ENCODE measurements at places on chromosomes 13 and 19.

DNA sequence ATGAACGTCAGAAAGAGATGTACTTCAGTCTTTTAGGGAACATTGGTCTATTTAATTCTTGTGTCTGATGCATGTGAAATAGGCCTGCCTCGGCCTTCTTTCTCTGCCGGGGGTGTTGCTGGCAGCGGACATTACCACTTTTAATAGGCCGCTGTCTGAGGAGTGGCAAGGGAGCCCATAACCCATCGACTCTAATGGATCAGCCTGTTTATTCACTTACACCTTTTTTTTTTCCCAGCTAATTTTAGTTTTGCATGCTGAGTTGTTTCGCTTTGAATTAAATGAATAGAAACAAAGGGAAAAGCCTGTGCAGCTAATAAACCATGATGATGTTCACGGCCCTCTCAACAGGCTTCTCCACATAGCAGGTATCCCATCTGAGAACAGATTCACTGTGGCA lies 78.4 kb downstream of the KCTD15 start:
- DNase-seq, result no peak

DNA sequence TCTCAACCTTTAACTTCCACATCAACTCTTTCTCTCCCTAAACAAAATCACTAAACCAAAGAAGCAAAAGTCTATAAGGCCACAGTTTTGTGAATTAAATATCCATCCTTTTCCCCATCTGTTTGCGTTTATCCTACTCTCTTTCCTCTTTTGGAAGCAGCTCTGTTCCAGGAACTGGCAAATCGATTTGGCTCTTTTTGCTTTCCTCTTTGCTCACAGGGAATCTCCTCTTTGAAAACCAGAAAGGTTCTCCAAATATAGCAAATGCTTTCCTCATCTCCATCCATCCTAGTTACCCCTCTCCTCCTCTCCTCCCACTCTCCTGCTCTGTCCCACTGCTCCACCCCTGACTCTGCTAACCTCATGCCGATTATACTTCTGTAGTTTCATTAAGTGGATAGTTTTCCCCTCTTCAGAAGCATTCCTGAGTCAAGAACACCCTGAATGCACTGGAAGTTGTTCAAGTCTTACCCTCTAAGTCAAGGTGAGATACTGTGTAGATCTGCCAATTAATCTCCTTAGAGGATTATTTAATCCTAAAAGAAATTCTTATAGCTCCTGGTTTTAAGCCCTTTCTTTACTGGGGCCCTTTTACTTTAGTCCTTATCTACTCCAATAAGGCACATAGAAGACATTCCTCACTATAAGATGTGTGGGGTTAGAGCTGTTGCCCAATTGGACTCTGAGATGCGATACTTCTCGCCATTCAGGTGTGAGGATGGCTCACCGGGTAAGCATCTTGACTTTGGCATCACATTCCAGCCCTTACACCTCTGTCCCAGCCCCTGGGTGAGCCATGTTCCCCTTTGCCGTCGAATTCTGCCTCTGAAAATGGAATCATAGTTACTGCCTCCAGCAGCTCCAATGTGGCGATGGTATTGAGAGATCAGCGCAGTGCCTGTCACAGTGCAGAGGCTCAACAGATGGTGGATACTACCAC lies 67.6 kb downstream of the COL4A2 start:
- DNase-seq, result no peak

- DNase-seq, result no peak
Measured at GRCh38 chr13:36421447-36421846, 10.8 kb upstream of the CCNA1 start.

DNA sequence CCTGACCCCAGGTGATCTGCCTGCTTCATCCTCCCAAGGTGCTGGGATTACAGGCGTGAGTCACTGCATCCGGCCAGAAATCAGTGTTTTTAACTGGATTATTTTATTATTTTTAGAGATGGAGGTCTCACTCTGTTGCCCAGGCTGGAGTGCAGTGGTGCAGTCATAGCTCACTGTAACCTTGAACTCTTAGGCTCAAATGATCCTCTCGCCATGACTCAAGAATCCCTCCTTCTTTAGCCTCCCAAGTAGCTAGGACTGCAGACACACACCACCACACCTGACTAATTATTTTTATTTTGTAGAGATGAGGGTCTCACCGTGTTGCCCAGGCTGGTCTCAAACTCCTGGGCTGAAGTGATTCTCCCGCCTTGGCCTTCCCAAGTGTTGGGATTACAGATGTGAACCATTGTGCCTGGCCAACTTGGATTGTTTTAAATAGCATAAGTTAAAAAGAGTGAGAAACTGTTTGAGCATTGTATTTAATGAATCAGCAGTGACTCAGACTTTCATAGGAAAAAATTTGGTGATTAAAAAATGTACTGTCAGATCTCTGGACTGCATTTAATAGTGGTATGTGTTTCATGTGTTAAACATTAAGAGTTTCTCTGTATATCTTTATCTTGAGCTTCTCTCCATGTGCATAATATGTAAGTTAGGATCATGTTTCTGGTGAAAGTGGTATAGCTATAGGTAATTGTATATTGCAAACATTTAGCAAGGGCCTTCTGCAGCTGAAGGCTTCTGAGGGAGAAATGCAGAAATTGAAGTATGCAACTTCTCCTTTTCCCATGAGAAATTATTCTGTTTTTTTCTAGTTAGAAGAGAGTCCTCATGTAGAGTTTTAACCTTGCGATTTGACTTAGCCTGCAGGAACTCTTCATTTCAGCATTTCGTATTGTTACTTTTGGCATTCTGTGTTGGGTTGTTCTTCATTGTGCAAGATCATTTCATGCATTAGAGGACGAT lies 121.2 kb downstream of the PCCA start:
- DNase-seq, result peak; percentile 75

GRCh38 chr13:22082030-22082429 lies 411.2 kb downstream of the FGF9 start:
- no peak for DNase-seq

DNA sequence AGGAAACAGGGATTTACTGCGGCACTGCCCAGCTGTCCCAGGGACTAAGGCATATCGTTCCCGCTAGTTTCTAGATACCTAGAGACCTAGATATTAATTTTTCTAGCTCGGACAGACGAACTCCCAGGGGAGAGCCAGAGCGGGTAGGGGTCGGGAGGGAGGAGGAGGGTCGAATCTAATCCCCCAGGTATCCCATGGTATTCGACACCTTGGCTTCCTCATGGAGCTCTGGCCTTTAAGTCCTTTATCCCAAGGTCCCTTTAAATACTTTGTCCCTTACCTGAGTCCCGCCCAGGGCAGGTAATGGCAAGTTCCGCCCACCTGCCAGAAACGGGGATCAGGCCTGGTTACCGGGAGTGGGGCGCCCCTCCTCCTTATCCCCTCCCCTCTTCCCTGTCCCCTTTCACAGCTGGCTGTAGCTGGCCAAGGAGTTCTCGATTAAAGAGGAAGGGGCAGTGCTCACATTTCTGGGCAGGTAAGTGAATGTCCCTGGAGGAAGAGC lies at the start of gene PRRG2:
PRRG2 (plus strand) TSS at position 310 of the 502 bp plus-strand sequence. CDS start 1,904 bp downstream, outside the sequence.
- DNase-seq, result no peak

GRCh38 chr13:111295886-111296285 lies 24.6 kb upstream of the TEX29 start:
- no peak for DNase-seq

GRCh38 chr13:110311443-110312338 lies 4.6 kb downstream of the COL4A2 start:
- DNase-seq, result no peak

DNA sequence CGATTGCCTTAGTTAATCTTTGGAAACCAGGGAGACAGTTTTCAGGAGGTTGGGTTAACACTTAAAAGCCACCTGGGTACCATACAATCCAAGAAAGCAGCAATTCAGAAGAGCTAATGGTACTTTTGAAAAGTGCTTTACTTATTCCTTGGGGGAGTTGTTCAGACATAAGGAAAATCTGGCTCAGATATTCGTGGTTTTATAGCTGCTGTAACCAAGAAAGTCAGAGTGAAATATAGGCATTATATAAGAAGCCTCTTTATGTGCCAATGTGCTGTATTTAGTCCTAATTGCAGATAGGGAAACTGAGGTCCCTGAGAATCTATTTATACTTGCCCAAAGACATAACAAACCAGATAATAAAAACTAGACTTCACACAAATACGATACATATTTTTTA lies 387.5 kb downstream of the COG6 start:
- no peak for DNase-seq

- DNase-seq, result no peak
Measured at GRCh38 chr13:19093369-19093768, 88.3 kb downstream of the TUBA3C start.

DNA sequence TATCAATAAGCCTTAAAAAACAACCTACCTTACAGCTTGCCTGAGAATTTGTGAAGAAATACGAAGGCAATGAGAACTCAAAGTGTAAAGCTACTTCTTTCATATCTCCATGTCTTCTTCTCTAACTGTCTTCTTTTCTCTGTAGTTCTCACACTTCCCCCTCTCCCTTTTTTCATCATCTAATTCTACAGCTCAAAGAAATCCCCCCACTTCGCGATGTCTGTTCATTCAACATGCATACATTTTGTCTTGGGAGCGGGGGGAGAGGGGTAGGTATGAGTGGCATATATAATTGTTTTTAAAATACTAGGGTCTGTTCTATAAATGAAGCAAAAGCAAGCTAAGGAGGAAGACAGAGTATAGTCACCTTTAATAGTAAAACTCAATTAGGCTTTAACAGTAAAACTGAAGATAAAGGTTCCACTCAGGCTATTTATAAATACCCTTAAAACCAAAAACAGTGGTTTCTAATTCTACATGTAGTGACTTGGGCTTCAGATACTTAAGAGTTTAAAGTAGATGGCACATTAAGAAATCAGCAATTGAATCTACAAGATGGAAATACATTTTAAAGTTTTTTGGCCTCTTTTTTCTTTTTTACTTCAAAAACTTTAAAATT lies 106.9 kb downstream of the KLF12 start:
- no peak for DNase-seq

DNA sequence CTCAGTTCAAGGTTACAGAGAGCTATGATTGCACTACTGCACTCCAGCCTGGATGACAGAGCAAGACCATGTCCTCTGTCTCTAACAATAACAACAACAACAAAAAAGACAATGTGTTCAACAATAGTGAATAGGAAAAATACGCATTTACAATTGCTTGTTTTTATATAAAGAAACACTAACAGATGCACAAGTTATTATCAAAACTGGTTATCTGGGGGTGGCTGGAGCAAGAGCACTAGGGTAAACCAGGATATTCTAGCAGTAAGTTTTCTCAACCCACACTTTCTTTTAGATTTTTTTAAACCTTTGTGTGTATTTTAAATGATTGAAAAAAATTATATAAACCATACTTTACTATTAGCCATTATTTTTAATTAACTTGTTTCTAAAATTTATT lies 33.1 kb downstream of the ZNF44 start:
- DNase-seq, result no peak

DNA sequence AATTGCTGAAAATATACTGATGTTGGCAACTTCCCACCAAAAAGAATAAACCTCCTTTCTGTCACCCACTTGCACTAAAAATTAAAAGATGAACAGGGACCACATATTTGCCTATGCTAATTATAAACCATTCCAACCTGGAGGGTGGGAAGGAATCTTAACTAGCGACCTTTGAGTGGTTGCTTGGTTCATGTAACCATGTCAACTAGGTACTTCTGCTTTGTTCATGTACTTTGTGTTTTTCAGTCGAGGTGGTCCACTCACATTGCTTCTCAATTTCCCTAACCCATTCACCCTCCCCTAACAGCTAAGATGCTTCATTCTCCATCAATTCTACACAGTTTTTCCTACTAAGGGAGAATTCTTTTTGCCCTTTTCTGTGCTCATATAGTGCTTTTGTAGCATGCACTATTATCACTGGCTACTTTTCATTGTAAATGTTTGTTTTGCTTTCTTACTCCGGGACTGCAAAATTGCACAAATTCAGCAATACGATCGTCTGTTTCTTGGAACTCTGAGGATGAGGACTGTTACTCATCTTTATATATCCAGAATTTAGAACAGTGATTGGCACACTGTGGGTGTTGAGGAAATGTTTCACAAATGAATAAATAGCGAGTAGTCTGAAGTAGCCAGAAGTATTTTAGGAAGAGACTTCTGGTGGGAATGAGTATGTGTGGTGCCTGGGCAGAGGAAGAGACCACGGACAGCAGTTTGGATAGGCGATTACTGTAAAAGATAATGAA lies 187.5 kb downstream of the GPC6 start:
- no peak for DNase-seq

DNA sequence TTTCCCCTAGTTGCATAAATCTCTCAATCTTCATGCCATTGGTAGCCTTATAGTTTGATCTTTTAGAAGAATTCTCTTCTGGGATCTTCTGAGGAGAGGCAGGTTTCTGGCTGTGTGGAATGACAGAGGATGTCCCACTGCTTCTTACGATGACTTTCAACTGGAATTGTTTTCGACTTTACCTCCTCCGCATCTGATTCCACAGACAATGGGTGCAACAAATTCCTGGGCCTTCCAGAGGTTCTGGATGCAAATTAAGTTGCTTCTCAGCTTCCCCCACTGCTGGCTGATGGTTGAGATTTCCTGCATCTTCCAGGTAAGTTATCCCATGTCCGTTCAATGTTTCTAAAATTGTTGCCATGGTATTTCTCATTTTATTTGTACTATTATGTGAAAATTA lies 142.3 kb upstream of the TSC22D1 start:
- no peak for DNase-seq

DNA sequence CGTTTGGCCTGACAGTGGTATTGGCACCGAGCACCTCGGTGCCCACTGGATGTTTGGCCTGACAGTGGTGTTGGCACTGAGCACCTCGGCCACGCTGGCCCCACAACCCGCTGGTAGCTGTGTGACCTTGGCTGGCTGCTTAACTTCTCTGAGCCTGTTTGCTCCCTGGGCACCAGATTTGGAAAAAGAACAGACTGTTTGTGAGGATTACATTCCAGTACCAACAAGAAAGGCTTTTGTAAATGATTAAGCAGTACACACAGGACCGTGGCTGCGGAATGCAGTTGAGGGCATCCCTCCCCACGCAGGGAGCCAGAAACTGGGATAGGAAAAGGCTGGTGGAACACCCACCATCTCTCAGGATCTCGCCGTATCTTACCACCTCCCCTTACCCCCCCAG lies 31.9 kb downstream of the SLC25A42 start:
- no peak for DNase-seq

DNA sequence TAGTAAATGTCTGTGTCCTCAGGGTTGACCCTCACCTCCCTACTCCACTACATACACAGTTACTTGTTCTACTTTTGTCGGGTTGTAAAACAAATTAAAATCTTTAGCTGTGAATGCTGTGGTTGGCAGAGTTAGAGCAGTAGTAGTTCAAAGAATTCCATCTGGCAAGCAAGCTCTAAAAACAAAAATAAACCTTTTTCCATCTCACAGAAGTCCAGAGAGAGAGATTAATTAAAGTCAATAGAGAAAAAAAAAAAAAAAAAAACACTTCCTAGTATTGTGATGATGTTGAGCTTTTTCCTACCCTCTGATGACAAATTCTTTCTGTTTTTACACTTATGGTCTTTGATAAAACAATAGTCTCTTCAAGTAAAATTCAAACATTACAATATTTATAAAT lies 338.4 kb downstream of the PCDH17 start:
- no peak for DNase-seq

- no peak for DNase-seq
Measured at GRCh38 chr13:94168783-94169453, 310.6 kb downstream of the DCT start.
